AG04450 (cell line): ENCODE measurements at places on chromosomes 1 and 21. TPM values are rescaled to one million over a fixed set of nuclear protein-coding genes. Genes with fewer than 3 reads are reported as not detected.

GRCh38 chr1:110047463-110047862 is 13.0 kb downstream of the STRIP1 start:
- no peak for DNase-seq

Gene ADGRL4
- polyA plus RNA-seq: 11.9 and 16.6 TPM in 2 replicates

Gene CYP2J2
- 0.06 and 0.10 TPM in 2 replicates for polyA plus RNA-seq

Gene KRTAP19-3
- not detected in 2 replicates for polyA plus RNA-seq

- no peak for DNase-seq
These were observed 100.8 kb upstream of the DSCAM start for GRCh38 chr21:40947713-40948112.

DNA sequence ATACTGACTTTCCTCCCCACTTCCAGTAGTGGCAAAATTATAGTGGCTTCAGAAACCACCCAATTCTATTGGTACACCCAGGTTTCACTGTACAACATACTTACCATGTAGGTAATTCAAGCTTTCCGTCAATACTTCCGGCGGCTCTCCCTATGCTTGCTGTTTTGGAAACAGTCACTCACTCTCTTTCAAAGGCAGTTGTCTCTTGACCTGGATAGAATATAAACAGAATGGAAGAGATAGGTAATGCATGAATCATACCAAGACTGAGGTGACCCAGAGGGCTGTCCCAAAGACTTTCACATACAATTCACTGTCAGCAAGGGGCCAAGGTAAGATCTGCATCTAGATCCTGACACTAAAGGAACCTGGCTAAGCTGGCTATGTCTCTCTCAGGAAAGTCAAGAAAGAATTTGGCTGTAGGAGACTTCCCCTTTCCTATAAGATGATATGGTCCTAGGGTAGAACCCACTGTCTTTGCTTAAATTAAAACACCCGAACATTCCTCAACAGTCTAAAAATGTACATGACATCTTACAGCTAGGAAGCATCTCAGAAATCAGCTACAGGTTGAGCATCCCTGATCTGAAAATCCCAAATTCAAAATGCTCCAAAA is 59.6 kb downstream of the LUZP1 start:
- DNase-seq: no peak

Gene MRAP
- not detected in 2 replicates for polyA plus RNA-seq
